ENCODE measurements at places on chromosomes 6 and 20. TPM values are rescaled to one million over a fixed set of nuclear protein-coding genes. Genes with fewer than 3 reads are reported as not detected.

DNA sequence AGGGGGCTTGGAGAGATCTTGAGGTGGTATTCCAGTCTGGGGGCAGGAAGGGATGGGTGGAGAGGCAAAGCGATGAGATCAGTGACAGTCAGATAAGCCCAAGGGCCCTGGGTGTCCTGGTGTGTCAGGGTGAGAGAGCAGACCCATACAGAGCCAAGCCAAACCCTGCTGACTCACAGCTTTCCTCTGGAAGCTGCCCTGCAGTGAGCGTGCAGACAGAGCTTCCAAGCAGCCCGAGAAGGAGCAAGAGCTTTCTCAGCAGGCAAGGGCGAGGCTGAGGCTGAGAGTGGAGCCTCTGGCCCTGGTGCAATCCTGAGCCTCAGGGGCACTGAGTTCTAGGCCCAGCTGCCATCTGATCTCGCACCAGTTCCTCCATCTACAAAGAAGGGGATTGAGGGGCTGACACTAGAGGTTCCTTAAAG is 91.1 kb upstream of the HIVEP1 start:
- no peak for DNase-seq

DNA sequence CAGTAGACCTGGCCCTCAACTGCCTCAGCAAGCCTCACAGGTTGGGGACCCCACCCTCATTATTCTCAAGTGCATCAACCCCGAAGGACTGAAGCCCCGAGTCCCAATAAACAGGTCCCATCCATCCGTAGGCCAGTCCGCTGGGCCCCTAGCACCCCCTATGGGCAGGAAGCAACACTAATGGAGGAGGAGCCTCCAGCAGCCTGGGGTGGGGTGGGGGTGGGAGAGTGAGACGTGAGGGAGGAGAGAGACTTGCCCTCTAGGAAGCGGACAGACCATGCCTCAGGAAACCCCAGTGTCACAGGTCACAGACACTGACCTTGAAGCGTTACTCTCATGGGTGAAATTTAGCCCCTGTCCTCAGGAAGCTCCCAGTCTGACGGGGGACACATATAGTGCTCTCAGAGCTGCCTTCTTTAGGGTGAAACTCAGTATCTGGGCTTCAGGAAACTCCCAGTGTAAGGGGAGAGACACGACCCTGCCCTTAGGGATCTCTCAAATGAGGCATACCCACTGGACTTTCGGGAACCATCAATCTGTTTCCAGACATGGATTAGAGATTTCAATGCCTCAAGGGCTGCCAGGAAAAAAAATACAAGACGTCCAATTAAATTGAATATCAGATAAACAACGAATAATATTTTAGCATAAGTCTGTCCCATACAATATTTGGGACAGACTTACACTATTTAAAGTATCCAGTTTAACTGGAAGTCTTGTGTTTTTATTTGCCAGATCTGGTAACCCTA is 125.8 kb downstream of the MRPL14 start:
- no peak for DNase-seq

DNA sequence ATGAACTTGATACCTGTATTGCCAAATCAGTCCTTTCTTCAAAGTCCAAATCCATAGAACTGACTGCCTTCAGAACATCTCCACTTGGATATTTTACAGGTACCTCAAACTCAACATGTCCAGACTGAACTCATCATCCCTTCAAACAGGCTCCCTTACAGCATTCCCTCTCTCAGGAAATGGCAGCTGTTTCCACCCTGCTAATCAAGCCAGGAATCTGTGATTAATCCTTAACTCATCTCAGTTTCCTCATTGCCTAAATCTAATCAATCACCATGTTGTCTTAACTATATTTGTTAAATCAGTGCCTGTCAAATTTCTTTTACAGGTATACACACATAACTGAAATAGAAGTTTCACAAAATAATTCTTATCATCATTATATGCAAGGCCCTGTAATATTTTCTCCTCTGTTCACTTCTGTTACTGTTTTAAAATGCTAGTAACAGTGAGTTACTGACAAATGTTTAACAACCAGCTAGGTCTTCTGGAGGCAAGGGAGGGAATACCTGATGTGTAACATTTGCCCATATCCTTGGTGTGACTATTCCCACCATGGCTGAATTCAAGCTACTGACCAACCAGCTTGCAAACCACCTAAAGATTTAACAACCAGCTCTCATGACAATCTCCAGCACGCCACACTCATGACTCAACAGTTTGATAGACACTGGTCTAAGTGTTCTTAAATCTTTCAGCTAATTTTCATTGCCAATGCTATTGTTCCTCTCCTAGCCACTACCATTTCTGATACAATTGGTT is 124.9 kb downstream of the ADAT2 start:
- no peak for DNase-seq

- DNase-seq, result no peak
These were observed 46.1 kb downstream of the RALGAPA2 start for GRCh38 chr20:20666359-20666758.

DNA sequence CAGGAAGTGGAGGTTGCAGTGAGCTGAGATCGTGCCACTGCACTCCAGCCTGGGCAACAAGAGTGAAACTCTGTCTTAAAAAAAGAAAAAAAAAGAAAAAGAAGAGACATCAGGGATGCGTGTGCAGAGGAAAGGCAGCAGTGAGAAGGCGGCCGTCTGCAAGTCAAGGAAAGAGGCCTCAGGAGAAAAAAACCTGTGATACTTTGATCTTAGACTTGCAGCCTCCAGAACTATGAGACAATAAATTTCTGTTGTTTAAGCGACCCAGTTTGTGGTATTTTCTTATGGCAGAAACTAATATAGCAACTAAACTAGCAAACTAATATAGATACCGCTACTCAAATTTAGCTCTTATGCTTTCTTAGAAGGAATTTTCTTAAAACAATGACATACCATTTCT is 36.1 kb downstream of the FGD2 start:
- no peak for DNase-seq

- DNase-seq, result no peak
These were observed 444.8 kb downstream of the PTPRT start for GRCh38 chr20:42744756-42745465.

DNA sequence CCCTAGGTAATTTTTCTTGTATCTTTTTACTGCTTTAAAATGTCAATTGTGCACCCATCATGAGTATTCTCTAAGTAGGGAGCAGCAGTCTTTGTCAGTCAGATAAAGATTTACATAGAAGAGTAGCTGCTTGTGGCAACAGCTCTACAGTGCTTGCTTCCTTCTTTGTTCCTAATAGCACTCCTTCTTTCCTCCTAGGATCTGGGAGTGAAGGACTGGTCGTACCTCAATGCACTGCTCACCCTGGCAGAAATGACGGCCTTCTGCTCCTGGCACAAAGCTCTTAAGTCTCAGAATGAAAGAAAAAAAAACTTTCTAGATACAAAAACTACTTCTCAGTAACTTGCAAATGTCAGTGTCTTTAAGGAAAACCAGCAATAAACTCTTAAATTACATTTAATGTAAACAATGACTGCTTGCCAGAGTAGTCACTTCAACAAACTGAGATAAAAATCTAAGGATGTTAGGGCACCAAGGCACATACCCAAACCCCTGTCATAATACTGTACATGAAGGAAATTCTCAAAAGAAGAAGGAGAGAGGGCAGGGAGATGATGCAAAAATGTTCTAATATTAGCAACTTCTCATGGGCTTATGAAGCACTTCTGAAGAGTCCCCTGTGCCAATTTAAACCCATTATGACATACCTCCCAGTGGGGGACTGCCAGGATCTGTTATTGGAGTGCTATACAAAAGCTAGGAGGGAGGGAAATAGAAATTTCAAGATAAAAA is 34.0 kb downstream of the NCOA6 start:
- no peak for DNase-seq

Gene ME1
- total RNA-seq, result 12.3 TPM

Gene CCDC28A
- total RNA-seq, result 27.1 TPM

Gene HIVEP1
- total RNA-seq, result 13.2 TPM
